ENCODE measurements at places on chromosomes 2 and 18.

DNA sequence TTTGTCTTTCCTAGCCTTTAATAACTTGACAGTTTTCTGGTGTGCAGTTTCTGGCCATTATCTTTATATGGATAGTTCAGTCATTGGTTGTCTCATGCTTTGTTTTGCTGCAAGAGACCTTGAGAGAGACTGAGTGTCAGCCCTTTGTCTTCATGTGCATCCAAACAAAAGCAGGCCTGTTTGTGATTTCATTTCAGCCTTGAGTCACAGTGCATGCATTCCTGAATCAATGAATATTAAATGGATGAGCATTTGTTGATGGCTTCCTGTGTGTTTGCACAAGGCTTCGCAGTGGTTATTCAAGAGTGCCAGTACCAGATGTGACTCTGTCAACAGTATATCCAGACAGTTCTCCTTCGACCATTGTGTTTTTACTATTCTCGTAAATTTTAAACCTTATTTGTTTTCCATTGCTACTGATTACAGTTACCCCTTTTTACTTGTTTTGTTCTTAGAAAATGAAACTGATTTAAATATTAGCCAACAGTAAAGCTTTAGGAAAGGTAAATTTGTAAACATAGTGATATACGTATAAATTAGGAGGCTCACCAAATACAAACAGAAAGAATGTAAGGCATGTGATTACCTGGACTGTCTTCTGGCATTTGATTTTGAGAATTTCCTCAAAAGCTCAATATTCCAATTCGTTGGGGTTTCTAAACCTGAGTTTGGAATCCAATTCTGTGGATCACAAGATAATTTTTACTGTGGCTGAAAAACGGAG is 319.8 kb downstream of the CTNNA2 start:
- DNase-seq = no peak

DNA sequence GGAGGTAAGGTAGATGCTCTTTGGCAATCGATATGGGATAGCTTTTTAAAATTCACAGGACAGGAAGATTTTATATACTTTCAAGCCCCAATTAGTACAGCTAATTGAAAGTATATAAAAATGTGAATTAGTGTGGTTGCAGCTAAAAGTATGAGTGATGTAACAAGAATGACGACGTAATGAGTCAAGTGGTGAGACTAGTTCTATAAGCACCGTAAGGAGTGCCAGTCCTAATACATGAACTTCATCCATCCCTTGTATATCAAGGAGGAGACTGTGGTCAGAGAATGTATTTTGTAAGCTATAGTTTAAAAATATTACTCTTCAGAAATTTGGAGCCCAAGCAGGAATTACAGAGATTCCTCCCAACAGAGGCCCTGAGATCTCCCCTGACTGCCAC is 25.8 kb downstream of the DNAJC27 start:
- no peak for DNase-seq

- DNase-seq = no peak
These were observed 128.5 kb upstream of the PTPRM start for GRCh38 chr18:7438646-7439045.

- DNase-seq = no peak
These were observed 43.2 kb upstream of the CAB39 start for GRCh38 chr2:230669386-230669950.

DNA sequence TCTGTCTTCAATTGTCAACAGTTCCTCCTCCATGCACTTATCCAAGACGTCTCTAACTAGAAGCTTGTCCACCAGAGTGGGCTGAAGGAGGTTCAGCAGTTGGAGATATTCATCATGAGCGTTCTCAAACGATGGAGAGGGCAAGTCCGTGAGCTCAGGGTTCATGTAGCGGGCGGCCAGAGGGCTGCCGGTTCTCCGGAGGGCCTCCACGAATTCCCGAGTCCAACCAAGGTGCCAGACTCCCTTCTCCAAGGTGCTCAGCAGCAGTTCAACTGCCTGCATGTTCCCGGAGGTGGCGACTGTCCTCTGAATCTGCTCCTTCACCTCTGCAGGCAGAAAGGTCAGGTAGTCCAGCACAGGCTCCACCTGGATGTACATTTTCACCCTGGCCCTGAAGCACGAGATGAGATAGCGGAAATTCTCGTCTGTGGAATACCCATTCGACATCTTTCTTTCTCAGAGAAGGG is 590 bp downstream of the IFIH1 start:
- DNase-seq = peak; percentile 28

GRCh38 chr2:171208657-171209056 is 48.0 kb upstream of the TLK1 start:
- no peak for DNase-seq

GRCh38 chr2:224194161-224194560 is 155.1 kb upstream of the SERPINE2 start:
- no peak for DNase-seq

DNA sequence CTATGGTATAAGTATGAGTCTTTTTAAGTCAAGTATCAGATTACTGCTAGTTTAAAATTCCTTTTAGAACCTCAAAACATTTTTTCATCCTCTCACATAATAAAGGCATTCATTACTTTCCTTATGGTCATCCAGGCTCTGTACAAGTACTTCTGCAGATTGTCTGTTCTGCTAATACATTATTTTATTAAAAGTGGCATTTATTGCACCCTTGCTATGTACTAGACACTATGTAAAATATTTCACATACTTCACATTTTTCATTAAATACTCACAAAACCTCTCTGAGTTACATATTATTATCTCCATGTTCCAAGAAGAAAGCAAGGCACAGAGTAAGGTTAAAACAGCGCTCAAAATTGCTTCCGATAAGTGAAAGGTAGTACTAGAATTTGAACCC is 84.1 kb downstream of the RAPH1 start:
- no peak for DNase-seq

- no peak for DNase-seq
These were observed 364.7 kb downstream of the ERBB4 start for GRCh38 chr2:212173756-212174510.

DNA sequence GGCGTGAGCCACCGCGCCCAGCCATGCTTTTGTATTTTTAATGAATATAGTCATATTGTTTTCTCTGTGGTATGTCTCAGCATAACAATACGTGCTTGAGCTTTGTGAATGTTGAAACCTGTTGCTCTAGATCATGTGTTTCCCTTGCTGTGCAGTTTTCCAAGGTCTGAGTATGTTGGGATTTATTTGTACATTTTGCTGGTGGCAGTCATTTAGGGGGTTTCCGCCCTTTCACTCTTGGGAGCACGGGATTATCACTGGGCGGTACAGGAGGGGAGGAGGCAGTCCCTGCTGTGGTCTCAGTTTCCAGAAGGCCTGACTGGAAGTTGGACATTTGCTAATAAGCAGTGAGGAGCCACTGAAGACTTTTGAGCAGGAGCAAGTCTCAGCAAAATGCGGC is 24.9 kb upstream of the CATIP start:
- no peak for DNase-seq

GRCh38 chr2:45024097-45024496 is 14.8 kb upstream of the SIX2 start:
- DNase-seq = no peak

DNA sequence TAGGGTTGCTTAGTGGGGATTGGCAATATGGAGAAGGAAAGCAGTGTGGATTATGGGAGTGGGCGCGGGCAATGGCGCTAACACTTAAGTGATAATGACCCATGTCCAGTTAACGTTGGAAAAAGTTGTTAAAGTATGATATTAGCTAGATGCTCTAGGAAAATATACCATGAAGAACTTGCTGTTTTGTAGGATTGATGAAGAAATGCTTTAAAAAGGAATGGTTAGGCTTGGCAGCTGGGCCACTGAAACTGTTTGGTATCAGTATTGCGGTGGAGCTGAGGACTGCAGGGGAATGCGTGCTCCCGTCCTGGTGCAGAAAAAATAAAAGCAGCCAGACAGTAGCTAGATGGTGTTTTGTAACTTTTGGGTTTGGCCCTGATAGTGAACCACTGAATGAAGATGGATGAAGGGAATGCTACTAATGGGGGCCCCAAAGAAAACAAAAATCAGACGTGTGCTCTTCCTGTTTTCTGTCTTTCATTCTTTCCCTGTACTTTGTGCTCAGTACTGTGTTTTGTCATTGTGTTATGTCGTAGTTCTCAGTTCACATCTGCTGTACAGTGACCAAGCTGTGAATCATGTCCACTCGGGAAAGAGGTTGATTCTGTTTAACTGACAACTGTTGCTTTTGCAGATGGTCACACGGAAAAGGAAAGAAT is 999 bp downstream of the INSIG2 start:
- DNase-seq = peak; percentile 32
